ENCODE measurements at places on chromosomes 2 and 18.

DNA sequence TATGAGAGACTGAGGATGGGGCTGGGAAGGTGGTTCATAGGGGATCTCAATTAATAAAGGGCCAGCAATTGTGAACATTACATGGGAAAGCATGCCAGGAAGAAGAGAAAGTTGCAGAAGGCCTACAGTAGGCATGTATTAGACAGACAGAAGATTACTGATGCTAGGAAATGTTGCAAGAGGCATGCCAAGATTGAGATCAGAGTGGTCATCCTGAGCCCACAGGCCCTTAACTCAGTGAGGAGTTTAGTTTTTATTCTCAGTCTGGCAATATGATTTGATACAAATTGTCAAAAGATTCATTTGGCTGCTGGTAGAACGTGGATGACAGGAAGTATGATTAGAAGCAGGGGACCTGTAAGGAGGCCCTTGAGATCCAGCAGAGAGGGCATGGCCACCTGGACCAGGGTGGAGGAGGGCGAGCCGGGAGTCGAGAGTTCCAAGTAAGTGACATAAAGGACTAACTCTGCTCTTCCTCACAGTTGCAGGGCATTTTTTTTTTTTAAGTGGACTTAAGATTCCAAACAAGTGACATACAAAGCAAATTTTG lies 54.9 kb downstream of the EPHA4 start:
- no peak for DNase-seq

GRCh38 chr2:38599706-38600105 lies 3.0 kb downstream of the HNRNPLL start:
- DNase-seq, result no peak

DNA sequence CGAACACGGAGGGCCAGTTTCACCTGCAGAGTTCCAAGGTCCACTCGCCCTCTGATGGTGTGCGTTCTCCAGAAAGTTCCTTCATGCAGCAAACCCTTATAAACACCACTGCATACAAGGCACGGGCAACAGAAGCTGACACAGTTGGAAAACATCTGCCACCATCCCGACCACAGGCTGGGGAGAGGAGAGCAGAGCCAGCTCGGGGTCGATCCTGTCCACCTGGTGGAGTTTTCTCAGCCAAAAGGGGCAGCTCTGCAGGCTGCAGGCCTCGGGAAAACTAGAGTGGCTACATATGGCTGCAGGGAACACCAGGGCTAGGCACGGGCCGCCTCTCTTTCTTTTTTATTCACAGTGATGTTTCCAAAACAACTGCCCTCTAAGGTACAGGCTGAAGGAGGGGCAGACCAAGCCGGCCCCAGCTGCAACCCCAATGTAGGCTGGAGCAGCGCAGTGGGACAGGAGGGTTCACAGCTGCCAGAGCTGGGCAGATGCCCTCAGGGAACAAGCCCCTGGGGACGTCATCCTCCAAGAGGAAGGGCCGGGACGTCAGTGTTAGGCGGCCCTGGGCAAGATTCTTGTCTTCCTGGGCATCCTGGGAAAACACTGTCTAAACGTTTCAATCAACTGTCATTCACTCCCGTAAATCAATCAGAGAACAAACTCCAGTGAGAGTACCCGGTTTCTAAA lies 274.7 kb downstream of the TWIST2 start:
- DNase-seq, result no peak

- no peak for DNase-seq
These were observed 12.2 kb upstream of the BOD1L2 start for GRCh38 chr18:57134618-57135135.

GRCh38 chr2:167986223-167986622 lies 261.2 kb downstream of the STK39 start:
- DNase-seq, result no peak

DNA sequence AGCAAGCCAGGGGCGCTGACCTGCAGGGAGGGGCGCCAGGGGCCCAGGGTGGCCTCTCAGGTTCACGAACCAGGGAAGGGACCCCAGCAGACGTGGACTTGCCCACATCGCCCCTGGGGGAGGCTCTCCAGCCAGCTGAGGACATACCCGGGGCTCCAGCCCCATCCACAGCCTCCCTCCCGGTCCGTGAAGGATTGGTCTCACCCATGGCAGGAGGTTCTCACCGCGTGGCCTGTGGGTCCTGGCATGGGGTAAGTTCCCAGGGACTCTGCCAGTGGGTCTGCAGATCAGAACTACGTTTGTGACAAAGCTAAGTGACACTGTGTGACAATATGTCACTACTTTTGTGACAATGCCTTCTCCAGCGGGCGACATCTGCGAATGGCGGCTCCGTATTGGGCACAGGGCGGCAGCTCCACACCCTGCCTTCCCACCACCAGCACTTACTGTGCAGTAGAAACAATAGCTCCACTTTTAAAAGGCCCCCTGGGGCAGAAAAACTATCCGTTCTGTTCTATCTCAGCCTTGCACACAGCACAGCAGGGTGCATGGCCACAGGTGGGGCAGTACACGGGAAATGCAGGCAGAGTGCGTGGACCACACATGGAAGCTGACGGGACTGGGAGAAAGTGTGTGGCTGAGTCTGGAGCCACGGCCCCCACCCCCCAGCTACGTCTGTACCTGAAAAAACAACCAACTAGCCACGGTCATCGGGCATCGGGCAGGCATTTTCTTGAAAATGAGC lies 65.2 kb upstream of the CTDP1 start:
- no peak for DNase-seq

- no peak for DNase-seq
These were observed 133.5 kb downstream of the RPIA start for GRCh38 chr2:88824951-88825350.

DNA sequence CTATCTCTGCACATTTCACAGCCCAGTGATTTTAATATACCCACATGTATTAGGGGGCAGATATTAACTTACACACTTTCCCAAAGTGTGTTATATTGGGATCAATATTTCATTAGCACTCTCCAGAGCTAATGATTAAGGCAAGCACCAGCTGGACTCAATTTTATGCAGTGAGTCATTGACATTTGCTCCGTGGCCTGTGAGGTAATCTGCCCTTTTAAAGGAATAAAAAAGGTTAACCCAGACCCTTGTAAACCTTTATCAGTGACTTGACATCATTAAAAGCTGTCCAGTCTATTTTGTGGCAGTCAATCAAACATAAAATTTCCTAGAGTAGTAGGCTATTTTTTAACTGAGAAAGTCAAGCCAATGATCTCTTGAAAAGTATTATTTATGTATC lies 1870.4 kb upstream of the CELF4 start:
- DNase-seq, result no peak

- no peak for DNase-seq
These were observed 5.9 kb downstream of the NR4A2 start for GRCh38 chr2:156326526-156327095.

DNA sequence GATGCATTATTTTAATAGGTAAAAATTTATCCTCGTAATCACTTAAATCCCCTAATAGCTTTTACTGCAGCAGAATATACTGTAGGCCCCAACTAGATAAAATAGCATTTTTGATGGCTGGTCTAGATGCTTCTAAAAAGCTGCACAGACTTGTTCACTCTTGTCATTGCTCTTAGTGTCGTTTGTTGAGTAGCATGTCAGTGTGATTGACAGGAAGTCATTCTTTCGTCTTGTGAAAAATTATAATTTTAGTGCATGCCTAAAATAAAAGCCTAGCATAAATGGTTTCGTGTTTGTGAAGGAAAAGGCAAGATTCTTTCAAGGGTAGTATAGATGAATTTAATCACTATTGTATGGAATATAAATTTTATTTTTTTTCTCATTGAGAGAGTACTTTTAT lies 275.0 kb downstream of the PTGR3 start:
- DNase-seq, result no peak

DNA sequence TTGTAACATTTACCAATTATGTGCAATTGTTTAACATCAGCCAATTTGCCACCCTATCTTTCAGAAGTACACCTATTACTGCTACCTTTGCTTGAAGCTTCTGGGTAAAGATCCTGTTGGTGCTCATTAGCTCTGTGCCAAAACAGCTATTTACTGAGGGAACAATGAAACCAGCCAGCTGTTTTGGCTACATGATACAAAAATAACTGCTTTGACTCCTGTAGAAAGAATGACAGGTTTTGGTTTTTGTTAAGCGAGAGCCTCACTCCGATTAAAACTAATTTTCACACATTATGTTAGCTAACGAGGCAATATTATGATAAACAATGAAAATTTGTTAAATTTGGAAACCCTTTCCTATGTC lies 907.0 kb downstream of the EPHA4 start:
- no peak for DNase-seq

DNA sequence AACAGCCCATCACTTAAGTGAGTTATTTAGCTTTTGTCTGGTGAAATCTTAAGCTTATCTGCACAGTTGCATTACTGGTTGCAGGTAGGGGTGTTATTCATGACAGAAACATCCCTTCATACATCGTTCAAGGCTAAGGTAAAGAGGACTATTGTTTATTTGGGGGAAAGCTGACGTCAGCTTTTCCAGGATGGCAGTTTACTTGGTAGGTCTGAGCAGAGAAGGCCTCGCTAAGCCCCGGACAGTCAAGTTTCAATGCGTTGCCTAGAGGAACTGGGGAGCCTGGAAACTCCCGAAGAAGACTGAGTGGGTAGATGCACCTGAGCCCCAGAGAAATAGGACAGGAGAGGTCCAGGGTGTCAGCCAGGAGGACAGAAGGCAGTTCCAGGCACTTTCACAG lies 2.2 kb downstream of the RNU4ATAC start:
- DNase-seq, result no peak

GRCh38 chr2:204109681-204110080 lies 173.1 kb downstream of the ICOS start:
- no peak for DNase-seq

- DNase-seq, result no peak
These were observed 255.9 kb upstream of the CXCR4 start for GRCh38 chr2:136373841-136374240.

- DNase-seq, result no peak
These were observed 25.0 kb downstream of the SPP2 start for GRCh38 chr2:234075518-234075915.

DNA sequence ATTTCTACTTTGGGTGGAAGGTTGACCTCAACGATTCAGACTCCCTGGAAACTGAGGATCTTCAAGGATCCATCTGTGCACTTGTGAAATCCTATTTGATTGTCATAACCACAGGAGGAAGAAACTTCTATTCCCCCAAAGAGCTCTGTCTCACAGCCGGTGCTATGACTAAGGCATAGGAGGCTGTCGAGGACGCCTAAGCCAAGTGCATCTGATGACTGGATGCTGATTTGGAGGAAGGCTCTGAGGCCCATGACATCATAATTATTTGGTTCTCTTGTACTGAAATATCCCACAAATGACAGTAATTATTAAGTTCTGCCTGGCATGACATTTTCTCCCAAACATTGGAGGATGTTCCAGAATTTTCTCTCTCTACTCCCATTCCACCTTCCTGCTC lies 13.8 kb upstream of the KCNF1 start:
- DNase-seq, result no peak

GRCh38 chr18:44273298-44273697 lies 407.4 kb upstream of the SETBP1 start:
- no peak for DNase-seq

DNA sequence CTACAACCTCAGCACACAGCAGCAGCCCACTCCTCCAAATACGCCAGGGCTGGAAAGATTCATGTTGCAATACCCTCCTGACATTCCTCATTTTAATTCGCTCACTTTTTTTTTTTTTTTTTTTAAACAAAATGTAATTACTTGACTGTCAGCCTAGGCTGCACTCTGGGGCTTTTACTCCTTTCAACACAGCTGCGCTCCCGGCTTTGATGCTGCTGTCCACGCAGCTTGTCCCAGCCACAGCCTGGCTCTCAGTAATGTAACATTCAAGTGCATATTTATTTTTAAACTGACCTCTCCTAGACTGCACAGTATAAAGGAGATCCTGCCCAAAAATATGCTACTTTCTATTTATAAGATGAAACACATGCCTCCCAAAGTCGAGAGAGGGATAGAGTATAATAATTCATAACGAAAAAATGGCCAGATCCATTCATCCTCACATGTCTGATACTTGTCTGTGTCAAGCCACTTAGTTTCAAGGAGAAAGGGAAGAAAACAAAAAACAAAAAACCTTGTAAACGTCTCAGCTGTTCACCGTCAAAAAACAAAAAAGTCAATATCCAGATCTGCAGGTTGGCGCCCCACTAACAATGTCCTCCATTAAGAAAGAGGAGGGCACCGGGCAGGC lies 949 bp downstream of the CDC42EP3 start:
- no peak for DNase-seq

GRCh38 chr18:36217348-36217747 lies 30.1 kb downstream of the MOCOS start:
- no peak for DNase-seq

DNA sequence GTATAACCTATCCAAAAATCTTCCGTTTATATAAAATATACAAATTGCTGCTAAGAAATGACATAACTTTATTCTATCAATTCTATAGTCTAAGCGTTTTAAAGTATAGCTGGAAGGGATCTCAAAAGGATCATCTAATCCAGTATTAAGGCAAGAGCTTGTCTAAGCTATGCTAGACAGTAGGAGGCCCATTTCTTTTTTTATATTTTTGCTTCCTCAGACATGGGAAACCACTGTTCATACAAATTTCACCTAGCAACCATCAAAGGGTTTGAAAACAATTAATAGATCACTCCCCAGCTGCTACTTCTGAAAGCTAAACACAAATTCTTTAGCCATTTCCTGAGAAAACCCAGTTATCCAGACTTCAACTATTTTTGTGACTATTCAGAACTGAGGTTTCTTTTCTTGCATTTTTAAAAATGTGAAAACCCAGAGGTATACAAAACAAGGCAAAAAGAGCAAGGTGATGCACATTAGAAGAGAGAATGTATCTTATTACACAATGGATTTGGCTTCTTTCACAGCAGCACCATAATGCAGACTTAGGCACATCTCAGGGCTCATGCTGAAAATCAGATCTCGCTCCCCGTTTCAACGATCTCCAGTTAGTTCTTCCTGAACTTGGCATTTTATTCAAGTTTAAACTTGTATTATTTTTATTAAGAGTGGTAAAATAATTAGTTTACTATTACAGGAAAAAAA lies 274.4 kb downstream of the LRP1B start:
- no peak for DNase-seq

GRCh38 chr2:131105950-131106801 lies 1.0 kb downstream of the PLEKHB2 start:
- DNase-seq, result no peak

DNA sequence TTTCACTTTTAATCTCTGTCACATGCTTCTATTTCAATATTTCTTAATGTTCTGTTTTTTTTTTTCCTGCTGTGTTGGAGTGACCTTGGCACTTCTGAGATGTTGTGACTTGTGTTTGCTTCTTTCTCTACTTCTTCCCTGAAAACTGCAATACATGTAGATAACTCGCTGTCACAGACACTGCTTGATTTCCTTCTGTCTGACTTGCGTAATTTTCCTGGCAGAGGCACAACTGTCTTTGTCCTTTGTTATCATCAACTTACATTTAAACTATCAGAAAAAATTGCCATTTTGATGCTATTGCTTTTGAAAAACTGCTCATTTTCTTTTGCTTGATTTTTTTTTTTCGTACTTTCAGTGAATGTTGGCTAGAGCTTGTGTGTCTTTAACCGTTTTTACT lies 69.0 kb downstream of the BABAM2 start:
- DNase-seq, result no peak

GRCh38 chr2:70767079-70767698 lies 811 bp downstream of the ADD2 start:
- DNase-seq, result no peak
